NCI-H1930 (cell line): ENCODE measurements at places on chromosomes 6 and 20.

DNA sequence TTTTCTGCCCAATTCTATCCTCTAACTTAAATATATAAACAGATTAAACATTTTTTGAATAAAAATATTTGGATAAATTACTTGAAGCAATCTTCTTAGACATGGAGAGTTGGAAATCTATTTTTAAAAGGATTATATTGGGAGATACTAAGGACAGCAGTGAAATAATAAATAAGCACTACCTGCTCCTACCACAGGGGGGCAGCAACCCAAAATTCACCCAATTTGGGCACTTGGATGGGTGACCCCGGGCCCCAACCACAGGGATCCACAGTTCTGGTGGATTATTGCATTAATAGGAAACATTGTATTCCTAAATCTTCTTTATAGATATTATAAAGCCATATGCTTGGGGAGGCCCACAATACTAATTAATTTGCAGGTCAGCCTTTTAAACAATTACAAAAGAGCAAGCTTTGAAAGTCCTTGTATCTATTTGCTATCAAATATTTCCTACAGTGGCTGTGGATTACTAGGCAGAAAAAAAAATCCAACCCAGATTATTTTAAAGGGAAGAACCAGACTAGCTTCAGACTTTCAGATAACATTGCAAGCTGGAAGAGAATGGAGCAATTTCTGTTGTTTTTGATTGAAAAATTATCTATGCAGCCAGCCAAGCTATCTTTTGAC, 66.4 kb upstream of the PDE10A start:
- DNase-seq, result no peak

- no peak for DNase-seq
These were observed 221.5 kb downstream of the NRN1 start for GRCh38 chr6:5785249-5785648.

- no peak for DNase-seq
These were observed 438.9 kb upstream of the ZNF337 start for GRCh38 chr20:26135325-26136110.

DNA sequence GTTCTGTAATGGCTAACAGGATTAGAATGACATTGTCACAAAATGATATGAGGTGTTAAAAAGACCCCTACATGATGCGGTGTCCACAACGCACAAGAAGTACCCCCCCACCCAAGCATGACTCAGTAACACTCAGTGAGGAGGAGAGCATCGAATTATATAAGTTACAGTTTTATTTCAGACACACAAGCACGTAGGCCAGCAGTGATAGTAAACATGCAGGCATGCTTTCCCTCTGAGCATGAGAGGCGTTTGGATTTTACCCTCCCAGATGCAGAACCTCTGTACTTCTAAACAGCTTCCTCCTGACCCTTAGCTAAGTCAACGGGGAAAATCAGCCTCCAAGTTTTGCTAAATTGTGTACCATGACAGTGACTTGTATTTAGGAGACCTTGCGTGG, 23.9 kb downstream of the GNAS start:
- no peak for DNase-seq

DNA sequence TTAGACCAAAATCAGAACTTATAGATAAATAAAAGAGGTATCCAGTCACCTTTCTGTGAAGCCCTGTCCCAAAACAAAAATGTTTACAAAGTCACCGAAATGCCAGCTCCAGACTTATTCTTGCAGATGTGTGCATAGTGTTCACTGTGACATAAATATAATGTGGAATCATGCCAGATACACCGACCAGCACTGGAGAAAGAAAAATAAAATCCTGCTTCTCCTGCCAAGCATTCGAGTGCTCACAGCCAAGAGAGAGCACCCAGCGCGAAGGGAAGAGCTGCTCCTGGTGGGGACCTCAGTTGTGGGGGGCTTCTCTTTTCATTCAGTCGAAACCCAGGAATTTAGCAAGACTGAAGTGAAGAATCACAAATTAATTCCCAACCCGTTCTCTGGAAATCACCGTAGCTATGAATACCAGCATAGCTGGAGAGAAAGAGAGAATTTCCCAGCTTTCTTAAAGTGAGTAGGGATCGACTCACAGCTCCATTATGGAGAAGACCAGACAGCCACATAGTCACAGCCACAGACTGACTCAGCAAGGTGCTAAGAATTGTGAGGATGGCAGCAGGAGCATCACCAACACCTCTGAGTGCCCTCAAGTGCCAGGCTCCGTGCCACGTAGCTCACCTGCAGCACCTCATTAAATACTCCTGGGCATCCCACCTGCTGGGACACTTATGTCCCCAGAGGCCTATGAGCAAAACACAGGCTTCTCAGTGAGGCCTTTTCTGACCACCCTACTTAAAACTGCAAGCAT, 33.2 kb downstream of the BFSP1 start:
- DNase-seq, result no peak

GRCh38 chr6:106617302-106617701, 12.0 kb downstream of the RTN4IP1 start:
- no peak for DNase-seq

GRCh38 chr20:3749689-3750531, 17.4 kb downstream of the HSPA12B start:
- peak; percentile 59 for DNase-seq

DNA sequence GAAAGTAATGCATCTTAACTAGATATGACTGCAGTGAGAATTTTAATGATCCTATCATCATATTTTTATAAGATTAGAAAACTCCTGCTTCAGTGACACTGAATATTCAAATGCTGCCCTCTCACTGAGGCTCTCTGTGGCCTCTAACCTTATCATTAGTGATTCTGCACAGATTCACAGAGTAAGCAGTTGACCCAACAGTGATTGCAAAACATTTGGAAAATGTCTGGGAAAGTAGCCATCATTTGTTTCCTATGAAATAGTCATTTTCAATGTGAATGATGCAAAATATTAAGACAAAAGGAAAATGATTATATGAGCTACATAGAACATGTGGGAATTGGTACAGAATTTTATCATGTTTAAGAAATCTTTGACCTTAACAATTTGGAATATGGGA, 210.3 kb downstream of the TBX18 start:
- DNase-seq, result no peak

DNA sequence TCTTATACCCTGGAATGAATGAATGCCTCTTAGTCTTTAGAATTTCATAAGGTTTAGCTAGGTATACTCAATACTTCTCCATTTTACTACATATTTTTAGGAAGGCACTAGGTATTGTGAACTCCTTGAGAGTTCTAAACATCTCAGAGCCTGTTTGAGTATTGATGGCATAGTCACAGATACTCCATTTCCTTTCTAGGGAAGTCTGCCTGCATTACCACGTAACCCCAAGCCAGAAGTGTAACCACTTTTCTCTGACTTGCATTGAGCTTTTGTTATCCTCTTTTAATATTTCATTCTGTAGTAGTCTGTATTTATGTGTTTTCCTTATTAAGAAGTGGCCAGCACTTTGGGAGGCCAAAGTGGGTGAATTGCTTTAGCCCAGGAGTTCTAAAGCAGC, 12.2 kb downstream of the TOP1 start:
- DNase-seq, result no peak

DNA sequence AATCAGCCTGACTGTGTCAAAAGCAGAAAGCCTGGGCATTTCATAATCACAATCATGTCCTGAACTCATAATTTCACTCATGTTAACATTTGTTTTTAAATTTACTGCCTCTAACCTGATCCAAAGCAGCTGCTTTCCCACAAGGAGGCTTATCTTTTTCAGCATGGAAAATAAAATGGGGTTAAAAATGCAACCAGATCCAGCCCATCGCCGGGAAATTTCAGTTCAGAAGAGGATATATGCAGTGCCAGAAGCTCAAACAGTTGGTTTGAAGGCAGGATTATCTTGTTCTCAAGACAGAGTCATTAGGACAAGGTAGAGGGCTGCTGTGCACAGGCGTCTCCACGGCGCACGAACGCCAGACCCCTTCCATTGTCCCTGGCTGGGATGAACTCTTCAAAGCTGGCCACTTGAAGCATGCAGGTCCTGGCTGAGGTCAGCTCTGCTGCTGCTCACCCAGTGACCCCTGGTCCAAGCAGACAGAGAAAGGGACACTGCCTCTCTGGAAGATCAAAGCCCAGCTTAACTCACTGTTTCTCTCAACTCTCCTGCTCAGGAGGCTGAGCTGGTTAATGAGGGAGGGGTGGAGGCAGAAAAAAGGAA, 191.1 kb upstream of the HEY2 start:
- no peak for DNase-seq

GRCh38 chr6:139370283-139370998, 4.0 kb downstream of the CITED2 start:
- no peak for DNase-seq

DNA sequence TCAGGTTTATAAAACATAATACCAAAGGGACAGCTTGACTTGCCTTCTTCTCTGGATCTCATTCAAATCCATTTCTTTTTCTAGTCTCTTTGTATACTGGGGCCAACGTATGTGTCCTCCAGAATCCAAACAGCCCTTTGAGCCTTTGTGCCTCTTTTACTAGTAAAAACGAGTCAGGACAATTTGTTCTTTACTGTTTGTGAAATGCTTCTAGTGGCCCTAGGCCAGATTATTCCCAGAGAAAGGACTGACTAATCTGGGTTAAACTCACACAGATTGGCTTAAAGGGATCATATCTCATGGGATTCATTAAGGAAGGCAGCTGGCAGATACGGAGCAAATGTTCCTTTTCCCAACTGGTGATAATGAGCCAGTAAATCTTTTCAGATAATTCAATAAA, 32.1 kb upstream of the MANEA start:
- no peak for DNase-seq

- DNase-seq, result no peak
These were observed 291.2 kb upstream of the STXBP5 start for GRCh38 chr6:146912730-146913685.

DNA sequence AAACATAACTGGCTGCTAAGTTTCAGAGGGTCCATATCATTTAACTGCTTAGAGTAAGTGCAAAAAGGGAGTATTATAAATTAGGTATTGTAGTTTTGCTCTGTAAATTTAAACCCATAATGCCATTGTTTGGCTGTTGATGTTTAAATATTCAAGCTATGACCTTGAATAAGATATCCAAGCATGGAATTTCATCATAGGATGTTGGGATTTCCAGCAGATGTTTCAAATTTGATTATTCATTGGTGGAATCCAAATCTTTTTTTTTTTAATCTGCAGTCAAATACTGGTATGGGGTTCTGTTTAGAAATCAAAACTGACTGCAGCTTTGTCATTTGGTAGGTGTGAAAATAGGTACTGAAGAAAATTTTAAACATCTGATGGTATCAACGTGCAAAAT, 161.0 kb downstream of the KHDC1L start:
- DNase-seq, result no peak

- DNase-seq, result no peak
These were observed 84.7 kb upstream of the MYLIP start for GRCh38 chr6:16044211-16044643.

DNA sequence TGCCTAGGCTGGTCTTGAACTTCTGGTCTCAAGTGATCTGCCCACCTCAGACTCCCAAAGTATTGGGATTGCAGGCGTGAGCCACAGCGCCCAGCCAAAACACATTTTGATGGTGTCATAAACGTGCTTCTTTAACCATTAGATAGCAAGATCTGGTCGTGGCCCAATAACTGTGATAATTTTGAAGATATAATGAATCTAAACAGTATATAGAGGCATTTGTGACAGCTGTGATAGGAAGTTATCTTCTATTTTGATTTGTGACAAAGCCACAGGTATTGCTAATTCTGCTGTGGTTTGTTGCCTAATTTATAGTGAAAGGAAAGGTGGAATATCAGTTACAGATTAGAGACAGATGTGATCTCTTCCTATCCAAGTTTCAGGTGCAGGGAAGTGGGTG, 695 bp upstream of the OXT start:
- no peak for DNase-seq

DNA sequence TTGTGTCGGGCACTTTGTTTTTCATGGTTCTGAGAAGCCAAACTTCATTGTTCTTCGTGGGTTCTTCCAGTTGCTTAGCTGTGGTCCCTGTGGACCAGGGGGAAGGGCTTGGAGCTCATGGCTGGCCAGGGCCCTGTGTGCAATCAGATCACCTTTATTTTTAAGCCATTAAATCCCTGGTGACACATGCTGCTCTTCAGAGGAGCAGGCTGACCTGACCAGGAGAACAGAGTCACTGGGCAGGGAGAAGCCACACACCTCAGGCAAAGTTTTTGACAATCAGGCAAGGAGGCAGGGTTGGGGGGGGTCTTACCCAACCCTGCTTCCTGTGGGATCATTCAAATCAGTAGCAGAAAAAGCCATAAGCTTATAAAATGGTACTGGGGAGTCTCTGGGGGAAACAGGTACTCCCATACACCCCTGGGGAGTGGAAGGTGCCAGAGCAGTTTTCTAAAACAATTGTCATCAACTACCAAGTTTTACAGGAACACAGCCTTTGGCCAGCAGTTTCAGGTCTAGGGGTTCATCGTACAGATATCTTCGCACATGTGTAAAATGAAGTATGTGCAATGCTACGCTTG, 37.0 kb upstream of the PREX1 start:
- no peak for DNase-seq

DNA sequence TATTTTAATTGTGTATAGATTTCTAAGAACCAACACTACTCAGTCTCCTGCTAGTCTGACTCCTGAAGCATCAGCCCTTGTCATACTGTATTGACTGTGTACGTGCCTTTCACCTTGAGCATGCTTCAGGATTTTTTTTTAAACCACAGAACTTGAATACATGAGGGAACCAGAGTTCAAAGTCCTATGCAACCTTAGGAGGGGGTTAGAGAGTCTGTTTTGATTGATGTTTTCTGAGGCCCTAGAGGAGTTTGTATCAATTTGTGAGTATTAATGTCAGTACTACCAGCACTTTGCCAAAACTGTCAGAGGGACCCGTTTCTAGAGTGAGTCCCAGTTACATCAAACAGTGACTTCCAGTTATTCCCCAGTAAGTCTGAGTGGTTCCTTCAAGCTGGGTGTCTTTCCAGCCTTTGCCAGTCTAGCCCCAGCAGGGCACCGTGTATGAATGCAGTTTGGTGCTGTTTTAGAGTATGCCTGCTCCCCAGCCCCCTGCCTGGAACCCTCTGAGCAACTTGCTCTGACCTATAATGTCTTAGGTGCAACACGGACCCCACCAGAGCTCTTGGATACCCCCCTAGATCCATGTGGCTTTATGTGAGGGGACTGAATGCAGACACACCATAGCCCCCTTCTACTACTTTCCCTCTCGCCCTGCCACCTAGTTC, 8.5 kb downstream of the TP53INP2 start:
- no peak for DNase-seq

DNA sequence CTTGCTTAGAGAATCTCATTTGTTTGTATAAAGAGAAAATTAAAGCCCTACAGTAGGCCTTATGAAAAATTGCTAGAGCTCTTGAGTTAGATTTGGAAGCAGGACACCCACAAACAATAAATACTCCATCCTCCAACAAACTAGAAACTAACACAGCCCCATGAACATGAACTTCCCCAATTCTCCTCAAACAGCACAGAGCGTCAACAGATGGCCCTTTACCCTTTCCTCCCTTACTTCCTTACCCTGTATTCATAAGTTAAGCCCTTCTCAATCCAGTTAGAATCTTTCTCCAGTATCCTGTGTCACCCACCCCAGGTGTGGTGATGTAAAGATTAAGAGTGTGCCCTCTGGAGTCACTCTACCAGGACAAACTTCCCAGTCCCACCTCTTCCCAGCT, 113.7 kb downstream of the UNC5CL start:
- DNase-seq, result no peak
